ENCODE measurements at places on chromosomes 2 and 18. TPM values are rescaled to one million over a fixed set of nuclear protein-coding genes. Genes with fewer than 3 reads are reported as not detected.

- DNase-seq, result no peak
These were observed 1.9 kb downstream of the SEMA4C start for GRCh38 chr2:96867756-96868554.

GRCh38 chr18:30485078-30485477 lies 557.5 kb downstream of the DSC3 start:
- no peak for DNase-seq

The ARHGEF4 gene
- total RNA-seq, result 16.1 TPM

The AFF3 gene
- total RNA-seq, result not detected

The SLC14A1 gene
- not detected for total RNA-seq

The C2orf49 gene
- 16.2 TPM for total RNA-seq

DNA sequence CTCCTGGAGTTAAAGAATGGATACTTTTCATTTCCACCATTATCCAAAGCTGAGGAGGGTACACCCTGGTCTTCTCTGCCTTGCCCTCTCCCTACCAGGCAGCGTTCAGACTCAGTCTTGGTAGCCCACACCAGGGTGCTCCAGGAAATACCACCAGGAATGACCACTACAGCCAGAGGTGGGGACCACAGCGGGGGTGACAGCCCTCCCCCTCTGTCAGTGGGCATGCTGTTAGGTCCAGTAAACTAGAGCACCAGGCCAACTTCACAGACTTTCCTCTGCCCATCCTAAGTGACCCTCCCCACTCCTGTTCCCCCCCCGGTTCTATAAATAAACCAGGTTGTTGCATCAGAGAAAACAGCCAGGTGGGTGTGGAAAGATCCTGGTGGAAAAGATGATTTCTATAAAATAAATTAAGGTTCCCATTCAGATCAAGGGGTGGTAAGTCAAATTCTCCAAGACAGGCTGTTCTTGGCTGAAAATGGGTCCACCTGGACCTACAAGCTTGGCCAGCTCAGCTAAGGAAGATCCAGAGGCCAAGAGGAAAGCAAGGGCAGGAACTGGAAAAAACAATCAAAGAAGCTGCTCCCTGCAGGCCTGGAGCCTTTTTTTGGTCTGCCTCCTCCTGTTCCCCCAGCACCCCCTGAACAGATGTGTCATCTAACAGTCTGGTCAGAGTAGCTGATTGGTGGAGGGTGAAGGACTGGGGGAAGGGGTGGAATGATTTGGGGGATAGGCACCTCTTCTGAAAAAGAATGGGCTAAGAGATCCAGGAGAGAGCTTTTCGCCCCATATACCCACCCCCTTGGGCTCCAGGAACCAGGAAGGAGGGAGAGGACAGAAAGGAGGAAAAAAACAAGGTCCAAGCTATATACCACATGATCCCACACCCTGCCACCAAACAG lies 2.3 kb downstream of the RAB11FIP5 start:
- no peak for DNase-seq

- DNase-seq, result no peak
These were observed 2.4 kb downstream of the NUP35 start for GRCh38 chr2:183126635-183127034.

The KRTCAP3 gene
- 62.9 TPM for total RNA-seq

DNA sequence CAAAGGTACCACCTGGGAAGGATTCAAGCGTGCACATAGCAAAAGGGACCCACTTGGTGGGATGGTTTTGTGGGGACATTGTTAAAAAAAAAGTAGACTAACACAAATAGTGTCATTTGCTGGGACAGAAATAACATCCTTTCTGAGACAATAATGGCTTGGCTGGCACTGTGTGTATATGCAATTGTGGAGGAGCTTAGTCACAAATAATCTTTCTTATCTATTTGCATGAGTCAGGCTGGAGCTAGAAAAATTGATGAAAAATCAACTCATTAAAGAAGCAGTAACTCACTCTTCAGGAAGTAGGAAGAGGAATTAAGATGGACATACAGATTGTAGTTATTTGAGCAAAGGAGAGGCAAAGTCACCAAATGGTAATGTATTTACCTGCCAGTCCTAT lies 29.5 kb upstream of the ITGB6 start:
- no peak for DNase-seq

- no peak for DNase-seq
These were observed 156.4 kb upstream of the GALNT13 start for GRCh38 chr2:153715218-153715850.

DNA sequence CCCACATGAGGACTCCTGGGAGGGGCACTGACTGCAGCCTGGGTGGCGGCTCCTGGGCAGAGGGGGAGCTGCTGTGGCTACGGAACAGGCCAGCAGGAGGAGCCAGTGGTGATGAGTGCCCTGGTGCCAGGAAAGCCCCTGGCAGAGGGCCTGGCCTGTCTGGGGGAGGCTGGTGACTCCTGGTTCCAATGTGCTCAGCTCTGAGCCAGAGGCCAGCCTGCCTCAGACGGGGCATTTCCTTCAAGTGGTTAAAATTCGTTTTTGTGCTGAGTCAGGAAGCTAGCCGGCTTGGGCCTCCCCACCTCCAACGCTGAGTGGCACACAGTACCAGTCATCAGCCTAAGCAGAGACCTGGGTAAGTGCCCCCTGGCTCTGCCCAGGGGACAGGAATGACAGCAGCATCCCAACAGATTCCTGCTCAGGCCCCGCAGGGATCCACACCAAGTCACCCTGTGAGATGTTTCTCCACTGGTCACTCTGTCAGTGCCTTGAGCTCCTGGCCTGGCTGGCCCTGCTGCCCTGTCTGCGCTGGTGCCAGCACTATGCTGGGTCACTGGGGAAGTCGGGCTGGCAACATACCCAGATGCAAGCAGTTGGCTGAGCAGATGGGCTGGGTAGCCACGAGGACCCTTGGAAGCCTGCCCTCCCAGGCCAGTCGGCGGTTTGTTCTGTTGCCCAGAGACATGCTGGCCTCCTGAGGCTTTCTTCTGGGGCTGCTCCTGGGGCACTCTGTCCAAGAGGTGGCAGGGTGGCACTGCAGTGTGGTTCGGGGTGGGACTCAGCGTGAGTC lies 7.1 kb upstream of the KLF11 start:
- DNase-seq, result peak; percentile 40

DNA sequence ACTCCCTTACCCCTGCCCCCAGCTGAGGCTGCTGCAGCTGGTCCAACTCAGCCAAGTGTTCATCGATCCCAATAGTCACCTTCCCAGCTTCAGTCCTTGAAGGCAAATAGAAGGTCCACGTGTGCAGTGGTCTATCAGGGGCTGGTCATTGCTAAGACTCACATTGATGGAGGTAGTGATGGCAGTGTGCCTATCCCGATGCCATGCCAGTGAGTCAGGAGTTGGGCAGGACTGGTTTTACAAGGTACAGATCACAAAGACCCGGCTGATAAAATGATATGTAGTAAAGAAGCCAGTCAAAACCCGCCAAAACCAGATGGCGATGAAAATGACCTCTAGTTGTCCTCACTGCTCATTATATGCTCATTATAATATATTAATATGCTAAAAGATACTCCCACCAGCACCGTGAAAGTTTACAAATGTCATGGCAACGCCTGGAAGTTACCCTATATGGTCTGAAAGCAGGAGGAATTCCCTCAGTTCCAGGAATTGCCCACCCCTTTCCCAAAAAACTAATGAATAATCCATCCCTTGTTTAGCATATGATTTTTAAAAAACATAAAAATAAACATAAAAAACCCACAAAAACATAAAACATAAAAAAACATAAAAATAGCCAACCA lies 2.9 kb upstream of the C2orf80 start:
- peak; percentile 75 for DNase-seq

GRCh38 chr2:36701391-36701795 lies 4.9 kb downstream of the VIT start:
- DNase-seq, result peak; percentile 96

- no peak for DNase-seq
These were observed 59.2 kb downstream of the LRRC30 start for GRCh38 chr18:7290077-7290476.

DNA sequence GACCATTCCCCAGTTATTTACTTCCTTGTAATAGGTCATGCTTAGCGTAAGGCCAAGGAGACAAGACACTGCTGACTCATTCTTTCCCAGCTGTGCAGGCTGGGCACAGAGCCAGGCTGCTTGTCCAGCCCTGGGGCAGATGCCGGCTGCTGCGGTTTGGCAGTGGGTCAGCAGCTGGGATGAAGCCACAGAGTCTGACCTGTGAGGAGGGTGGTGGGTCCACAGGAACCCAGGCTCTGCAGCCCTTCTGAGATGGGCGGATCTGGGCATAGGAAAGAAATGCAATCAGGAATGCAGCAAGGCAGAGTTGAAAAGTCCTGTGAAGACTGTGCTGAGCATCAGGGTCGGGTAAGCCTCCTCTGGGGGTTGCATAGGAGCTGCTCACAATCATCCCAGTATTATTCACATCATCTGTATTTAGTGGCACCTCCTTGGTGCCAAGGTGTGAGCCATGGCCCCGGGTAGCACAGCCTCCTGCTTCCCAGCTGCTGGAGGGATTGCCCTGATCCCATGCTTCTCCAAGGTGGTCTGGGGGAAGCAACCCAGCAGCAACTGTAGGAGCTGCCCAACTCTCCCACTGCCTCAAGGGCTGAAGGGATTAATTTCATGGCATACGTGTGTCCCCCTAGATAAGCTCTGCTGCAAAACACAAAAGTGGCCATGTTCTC lies 139.0 kb downstream of the DDX1 start:
- DNase-seq, result peak; percentile 74

- no peak for DNase-seq
These were observed 244.8 kb downstream of the MYCN start for GRCh38 chr2:16184945-16185660.

- DNase-seq, result no peak
These were observed 152.6 kb upstream of the KYNU start for GRCh38 chr2:142724713-142725349.

The PLGLB1 gene
- total RNA-seq, result 2.7 TPM

DNA sequence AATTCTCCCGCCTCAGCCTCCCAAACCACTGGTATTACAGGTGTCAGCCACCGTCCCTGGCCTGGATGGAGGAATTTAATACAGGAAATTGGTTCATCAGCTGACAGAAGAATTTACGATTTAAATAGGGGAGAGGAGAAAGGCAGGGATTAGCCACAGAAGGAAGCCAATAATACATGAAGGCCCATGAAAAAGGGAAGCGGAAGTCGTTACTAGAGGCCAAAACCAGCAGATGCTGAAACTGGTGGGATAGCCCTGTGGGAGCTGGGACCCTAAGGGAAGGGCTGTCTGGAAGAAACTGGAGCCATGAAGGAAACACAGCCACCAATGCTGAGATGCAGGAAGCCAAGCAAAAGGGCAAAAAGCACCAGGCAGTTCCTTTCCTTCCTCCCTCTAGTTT lies 163.7 kb upstream of the RMP24 start:
- DNase-seq, result no peak

The REG3A gene
- not detected for total RNA-seq

The BOK gene
- total RNA-seq, result 72.8 TPM

The GBX2 gene
- total RNA-seq, result not detected

The HOXD13 gene
- not detected for total RNA-seq

DNA sequence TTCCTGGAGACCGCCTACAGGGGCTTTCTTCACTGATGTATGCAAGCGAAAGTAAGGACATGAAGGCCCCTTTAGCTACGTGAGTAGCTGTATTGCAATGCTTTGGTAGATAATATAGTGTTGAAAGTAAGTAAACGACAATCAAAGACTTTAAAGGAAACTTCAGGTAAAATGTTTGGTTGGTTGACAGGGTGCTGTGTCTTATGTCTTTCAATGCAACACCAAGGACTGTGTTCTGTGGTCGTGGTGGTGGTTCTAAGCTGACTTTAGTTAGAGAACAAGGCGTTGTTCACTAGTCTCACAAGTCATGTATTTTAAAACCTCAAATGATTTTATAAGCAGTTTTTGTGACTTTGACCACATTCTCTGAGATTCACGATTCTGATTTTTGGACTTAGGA lies 58.0 kb upstream of the CABYR start:
- DNase-seq, result no peak

The ATP8B1 gene
- total RNA-seq, result 16.7 TPM

DNA sequence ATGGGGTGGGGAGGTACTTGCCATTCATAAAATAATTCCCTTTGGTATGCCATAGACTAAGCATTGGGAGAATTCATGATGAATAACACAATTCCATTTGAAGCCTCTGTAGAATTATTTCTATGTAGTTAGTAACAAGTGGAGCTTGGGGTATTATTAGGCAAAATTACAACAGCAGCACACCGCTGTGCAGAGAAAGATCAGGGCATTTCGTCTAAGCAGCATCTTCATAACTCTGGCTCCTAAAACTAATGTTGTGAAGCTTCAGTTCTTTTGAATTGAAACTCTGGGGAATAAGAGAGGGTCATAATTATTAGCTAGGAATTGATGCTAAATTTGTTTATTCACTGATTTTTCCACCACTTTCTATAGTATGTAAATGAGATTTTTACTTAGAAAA lies 630.7 kb downstream of the DCC start:
- no peak for DNase-seq

DNA sequence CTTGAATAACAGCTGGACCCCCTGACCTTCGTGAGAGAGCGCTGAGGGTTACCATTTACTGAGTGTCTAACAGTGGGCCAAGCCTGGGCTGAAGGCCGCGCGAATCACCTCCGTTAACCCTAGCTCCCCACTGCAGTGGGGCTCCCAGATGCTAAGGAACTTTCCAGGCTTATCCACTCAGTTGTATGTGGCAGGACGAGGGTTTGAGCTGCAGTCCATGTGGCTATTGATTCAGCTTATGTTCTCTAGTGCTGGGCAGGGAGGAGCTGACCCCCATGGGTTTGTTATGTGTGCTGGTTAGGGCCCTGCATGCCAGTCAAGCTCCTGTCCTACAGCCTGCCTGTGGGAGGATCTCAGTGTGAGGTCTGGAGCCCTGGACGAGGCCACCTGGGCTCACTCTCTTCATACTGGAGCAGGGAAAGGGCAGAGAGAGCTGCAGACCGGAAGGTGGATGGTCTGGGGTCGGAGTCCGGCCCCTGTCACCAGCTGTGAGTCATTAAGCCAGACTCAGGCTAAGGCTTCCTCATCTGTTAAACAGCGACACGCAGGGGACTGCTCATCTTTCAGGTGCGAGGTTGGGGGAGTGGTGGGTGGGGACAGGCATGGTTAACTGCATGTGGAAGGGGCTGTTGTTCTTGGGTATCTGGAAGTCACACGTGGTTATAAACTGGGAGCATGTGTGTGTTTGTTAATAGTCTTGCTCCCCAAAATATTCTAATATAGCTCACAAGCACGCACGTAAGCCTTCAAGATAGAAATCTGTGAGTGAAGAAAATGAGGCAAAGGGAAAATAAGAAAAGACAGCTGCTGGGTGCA lies 6.6 kb downstream of the PSD4 start:
- no peak for DNase-seq

The ITPRIPL1 gene
- total RNA-seq, result not detected

Measured in PC-9 (cell line).